ENCODE measurements at places on chromosomes 5 and 9.

GRCh38 chr9:123928533-123929176, 1.3 kb downstream of the DENND1A start:
- peak; percentile 19 for DNase-seq

DNA sequence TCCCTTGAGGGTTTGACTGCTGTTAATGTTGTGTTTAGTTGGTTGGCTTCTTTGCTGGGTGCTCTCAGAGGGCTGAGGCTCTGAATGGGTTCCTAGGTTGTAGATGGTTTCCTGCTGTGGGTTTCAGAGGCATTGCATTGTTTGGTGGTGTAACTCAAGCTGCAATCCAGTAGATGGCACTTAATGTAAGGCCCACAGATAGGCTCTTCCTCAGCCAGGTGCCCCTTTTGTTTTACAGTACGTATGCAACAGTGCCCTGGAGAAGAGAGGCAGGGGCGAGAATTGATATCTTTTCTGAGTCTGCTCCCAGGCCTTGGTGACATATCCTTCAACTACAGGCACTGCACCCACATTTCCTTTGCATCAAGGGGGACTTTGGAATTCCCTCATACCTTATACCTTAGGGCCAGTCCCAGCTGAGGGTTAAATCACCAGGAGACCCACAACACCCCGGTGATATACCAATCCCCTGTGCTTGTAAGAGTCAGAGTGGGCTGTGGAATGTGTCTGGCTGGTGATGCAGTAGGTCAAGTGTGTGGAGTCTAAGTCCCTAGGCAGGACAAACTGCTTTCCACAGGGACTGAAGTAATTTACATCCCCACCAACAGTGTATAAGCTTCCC, 7.0 kb upstream of the UGT3A2 start:
- DNase-seq: peak; percentile 28

DNA sequence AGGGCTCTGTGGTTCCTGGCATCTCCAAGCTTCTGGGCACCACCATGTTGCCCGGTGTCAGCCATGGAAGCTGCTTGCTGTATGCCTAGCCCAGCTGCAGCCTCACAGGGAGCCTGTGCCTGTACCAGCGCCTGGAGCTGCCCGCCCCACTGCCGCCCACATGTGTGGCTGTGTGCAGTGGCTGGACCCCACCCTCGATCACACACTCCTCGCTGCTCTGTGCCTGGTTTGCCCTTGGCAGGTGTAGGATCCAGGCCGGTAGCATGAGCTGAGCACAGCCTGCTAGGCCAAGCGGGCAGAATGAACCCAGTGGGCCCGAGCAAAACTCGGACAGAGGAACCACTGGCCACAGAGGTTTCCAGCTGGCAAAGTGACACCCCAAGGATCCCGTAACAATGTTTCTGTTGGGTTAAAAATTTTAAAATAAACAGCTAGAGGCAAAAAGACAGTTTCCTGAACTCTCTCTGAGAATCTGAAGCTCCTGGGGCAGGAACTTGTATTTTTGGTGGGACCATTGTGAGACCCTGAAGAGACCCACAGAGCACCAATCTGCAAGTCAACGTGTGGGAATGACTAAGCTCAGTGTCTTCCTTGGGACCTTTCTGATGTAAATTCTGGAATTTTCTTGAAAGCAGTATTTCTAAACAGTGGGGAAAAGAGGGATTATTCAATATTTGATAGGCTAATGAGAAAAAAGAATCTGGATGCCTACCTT, 73.1 kb upstream of the CCDC112 start:
- no peak for DNase-seq

GRCh38 chr9:133475292-133476012, 3.4 kb downstream of the SLC2A6 start:
- DNase-seq: no peak

GRCh38 chr5:107594253-107595045, 76.3 kb downstream of the EFNA5 start:
- DNase-seq: no peak

DNA sequence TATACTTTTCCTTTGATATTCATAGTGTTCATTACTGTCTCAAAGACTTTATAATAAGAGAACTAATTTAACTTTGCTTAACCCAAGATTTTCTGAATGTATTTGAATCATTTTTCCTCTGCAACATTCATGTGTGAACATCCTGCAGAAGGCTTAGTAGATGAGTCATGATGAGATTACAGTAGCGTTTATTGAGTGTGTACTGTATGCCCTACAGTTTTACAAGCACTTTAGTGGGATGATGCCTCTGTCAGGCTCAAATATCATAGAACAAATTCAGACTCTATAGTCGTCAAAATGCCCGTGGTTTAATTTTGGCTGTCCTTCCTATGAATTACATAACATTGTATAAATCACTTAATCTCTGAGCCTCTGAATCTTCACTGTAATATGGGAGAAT, 41.2 kb downstream of the FYB1 start:
- DNase-seq: peak; percentile 46

GRCh38 chr9:122168356-122168755, 8.6 kb downstream of the MORN5 start:
- DNase-seq: no peak

DNA sequence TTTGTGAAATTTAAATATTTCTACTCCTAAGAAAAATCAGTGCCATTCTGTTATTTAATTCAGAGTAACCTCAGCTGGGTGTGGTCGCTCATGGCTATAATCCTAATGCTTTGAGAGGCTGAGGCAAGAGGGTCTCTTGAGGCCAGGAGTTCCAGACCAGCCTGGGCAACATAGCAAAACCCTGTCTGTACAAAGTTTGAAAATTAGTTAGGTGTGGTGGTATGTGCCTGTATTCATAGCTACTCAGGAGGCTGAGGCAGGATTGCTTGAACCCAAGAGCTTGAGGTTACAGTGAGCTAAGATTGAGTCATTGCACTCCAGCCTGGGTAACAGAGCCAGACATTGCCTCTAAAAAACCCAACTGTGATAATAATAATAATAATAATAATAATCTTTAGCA, 44.8 kb upstream of the CNTLN start:
- DNase-seq: no peak

Measured in choroid plexus epithelial cell (primary cell).